Stimulated activated CD8-positive, alpha-beta memory T cell treated with anti-CD3 and anti-CD28 coated beads, Interleukin-2, amount 100 ng/mL, for 1 hour (primary cell): ENCODE measurements at places on chromosomes 12 and 14.

- DNase-seq = no peak
Measured at GRCh38 chr12:84222841-84223240, 689.8 kb downstream of the SLC6A15 start.

DNA sequence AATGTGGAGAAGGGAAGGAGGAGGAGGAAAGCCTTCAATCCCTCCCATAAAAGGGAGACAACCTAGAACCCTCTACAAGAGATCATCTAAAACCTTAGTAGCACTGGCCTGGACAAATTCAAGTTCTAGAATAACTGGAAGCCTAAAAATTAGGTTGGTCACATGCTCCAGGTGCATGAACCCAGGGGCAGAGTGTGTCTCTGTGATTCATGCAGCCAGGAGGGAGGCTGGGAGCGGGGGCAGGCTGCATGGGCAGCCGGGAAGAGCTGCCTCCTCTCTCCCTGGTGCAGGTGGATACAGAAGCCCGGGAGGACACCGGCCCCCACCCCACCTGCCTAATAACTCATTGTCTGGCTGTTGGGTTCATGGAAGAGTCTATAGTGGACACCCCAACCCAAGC, 38.6 kb downstream of the CCDC85C start:
- DNase-seq = no peak

DNA sequence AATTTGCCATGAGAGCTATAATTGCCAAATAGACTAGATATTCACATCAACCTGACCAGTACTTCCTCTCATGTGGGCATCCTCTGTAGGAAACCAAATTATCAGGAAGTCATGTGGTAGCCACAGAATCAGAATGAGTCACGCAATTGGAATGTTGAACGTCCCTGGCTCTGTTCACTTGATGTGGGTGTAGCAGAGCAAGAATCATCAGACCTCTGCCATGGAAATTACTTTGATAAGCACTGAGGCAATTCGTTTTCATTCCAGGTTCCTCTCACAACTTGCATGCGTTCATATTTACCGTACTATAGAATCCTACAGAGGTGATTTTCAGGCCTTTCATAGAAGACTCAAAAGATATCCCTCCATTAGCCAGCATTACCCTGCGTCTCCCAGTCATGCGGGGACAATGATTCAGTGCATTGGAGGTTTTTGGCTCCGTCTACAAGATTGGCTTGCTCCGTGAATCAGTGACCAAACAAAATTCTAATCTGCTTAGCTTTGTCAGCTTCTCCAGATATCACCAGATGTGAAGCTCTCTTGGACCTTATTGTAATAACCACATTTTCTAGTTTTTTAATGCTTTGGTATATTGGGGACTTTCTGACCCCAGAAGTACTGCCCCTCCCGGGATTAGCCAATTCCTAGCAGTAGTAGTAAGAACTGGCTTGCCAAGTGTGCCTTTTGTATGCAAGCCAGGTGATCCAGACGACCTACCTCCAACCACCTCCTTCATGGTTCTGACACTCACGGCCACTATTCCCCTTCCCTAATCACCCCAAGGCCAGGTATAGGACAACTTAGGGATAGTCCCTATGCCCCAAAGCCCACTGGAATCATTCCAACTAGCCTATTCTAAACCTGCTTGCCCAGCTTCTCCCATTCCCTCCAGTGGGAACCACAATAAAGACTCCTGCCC, 133.4 kb downstream of the KICS2 start:
- no peak for DNase-seq

GRCh38 chr12:6768437-6768914, 2.3 kb downstream of the PTMS start:
- DNase-seq = no peak

GRCh38 chr12:47819138-47819895, 386 bp downstream of the HDAC7 start:
- DNase-seq = no peak

DNA sequence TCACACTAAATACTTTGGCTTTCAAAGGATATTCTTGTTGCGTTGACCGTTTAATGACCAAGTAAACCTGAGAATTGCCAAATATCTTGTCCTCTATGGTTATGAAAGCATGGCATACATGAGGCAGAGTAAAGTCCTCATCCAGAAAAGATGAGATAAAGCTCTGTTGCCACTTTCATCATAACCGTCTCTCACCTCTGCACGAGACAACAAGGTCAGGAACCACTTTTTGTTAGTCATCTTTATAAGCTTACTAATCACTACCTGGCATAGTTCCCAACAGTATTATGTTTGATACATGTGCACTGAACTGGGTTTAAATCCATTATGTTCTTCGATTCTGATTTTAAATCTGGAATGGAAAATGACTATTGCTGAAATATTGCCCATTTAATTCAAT, 31.3 kb downstream of the PTPRB start:
- no peak for DNase-seq

DNA sequence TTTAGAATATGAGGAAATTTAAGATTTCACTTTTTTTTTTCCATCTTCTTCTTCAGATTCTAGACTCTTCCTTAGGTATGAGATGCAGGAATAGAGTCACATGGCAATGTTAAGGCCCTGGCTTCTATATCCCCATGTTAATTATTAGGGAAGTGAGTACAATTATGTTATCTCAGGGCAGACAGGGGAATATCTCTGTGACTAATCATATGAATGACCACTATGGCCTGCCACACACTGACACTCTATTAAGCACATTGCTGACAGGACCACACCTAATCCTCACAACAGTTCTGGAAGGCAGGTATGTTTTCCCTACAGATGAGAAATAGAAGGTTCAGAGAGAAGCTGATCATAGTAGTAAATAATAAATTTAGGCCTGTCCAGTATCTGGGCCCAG, 69.4 kb upstream of the PTPRQ start:
- DNase-seq = no peak

DNA sequence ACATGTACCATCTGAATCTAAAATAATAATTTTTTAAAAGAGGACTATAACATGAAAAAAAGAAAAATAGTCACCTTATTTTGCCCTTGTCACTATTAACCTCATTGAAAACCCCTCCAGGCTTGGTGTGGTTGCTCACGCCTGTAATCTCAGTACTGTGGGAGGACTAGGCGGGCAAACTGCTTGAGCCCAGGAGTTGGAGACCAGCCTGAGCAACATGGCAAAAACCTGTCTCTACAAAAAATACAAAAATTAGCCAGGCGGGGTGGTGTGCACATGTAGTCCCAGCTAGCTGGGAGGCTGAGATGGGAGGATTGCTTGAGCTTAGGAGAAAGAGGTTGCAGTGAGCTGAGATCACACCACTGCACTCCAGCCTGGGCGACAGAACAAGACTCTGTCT, 126.3 kb upstream of the KRAS start:
- DNase-seq = no peak

DNA sequence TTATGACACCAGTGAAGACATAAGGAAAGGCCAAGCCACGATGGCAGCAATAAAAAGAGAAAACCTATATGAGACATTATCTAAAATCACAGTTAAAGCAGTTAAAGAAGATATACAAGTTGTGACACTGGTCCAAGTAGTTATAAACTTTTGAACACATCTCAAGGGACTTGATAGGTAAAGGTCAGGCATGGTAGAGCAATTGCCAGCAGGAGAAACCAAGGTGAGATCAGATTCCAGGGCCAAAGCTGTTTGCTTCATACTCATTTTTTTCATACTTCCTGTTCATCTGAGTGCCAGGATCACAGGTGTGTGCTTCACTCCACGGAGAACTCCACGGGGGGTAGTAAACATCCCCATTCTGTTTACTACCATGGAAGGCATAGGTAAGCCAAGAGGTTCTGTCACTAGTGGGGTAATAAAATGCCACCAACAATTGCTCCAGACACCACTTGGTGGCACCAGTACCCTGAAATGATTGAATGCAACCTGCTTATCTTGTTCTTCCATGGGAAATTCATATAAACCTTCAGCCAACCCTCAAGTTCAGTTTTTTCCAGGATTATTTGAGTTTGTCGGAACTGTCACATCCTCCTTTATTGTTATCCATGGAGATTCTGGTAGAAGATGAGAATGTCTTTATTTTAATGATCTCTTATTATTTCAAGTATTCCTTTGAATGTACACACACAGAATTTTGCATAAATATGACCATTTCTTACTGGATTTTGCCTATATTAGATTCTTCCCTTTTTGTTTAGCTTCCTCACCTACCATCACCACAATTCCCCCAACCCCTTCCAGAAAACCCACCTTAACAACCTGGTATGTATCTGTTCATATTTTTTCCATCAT, 59.2 kb upstream of the TSPAN8 start:
- DNase-seq = no peak

- no peak for DNase-seq
Measured at GRCh38 chr14:57485635-57486034, 8.0 kb downstream of the CCDC198 start.

DNA sequence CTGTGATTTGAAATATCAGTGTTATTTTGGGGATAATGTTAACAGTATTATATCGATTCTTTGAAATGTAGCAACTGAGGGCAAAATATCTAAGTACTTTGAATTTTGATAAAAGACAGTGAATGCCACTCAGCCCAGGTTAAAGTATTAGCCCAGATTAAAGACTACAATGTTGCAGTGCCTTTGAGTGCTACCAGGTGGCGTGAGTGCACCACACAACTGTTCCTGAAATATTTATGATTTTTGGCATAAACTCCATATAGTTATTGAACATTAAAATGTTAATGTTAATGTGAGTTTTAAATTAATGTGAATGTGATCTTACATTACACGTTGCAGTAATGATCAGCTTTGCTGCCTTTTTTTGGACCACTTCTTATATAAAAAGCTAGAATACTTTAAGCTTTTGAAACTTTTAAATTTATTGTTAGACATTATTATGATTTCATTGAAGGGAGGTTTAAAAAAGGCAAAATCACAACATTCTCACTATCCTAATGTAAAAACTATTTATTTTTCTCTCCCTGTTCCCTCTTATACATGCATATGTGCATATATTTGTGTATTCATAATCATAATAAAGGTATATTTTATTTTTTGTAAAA, 22.5 kb downstream of the MRPS35 start:
- DNase-seq = no peak

DNA sequence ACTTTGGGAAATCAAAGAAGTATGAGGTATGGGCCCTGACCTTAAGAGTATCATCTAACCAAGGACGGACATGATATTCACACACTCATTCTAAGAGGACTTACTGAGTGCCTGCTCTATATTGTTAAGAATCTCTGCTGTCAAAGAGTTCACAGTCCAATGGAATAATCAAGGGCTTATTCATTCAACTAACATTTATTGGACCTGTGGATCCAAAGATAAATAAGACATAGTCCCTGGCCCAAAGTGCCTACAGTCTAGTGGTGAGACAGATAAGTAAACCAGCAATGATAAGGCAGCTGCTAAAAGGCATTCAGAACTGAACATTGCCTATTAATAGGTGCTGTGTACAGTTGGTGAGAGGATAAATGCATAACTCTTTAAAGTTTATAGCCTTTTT, 11.0 kb downstream of the WDR20 start:
- no peak for DNase-seq

DNA sequence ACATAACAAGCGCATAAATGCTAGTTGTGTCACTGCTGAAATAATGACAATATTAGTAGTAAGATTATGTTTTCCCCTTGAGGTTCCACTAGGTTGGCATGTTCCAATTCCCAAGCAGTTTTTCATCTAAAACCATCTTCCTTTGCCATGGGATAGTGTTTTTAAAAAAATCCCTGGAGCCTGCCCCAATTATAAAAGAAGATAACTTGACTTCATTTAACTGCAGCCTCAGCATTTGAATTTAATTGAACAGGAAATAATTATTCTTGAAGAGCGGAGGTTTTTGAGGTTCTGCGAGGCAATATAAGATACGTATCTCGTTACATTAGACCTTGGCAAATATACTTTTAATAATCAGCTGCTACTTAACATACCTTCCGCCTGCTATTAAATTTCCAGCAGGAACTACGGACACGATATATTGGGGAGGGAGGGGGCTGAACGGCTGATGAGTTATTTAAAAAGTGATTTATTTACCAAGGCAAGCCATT, 65.2 kb upstream of the HSPB8 start:
- no peak for DNase-seq
